Ascending aorta (tissue), 2 donors: ENCODE measurements at places on chromosomes 12 and 14. TPM values are rescaled to one million over a fixed set of nuclear protein-coding genes. Genes with fewer than 3 reads are reported as not detected.

TMEM253 gene
- not detected for total RNA-seq

LAG3 gene
- total RNA-seq = not detected

SLC10A1 gene
- total RNA-seq = not detected

ANKRD33 gene
- not detected for total RNA-seq

PROX2 gene
- total RNA-seq = not detected

ACSM4 gene
- not detected for total RNA-seq

KRT71 gene
- not detected for total RNA-seq

EIF2S3B gene
- total RNA-seq = not detected
